Activated T-cell treated with anti-CD3 and anti-CD28 coated beads, Interleukin-2, amount 50 U/mL, for 72 hours (primary cell): ENCODE measurements at places on chromosomes 5 and 9.

- H3K27ac ChIP-seq: no peak overlapping the region
- H3K36me3 ChIP-seq: no peaks in the 10 kb centered on the region
- H3K4me3 ChIP-seq: no peak overlapping the region
- no peak for DNase-seq
Observed at GRCh38 chr5:147393874-147394672, 115.8 kb downstream of the DPYSL3 start.

DNA sequence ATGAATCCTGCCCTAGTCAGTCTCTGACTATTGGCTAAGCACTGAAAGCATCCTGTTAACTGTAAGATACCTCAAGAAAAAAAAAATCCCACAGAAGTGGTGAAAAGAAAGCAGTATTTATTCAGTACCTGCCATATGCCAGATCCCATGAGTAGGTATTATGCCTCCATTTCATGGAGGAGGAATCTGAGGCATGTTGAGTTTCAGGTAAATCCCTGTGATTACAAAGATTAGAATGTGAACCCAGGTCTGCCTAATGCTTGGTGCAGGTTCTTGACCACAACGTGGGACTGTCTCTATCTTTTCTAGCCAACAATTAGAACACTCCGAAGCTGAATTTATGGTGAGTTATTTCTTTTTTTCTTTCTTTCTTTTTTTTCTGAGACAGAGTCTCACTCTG, 30.9 kb downstream of the SH3RF2 start:
- H3K4me3 ChIP-seq: no peak overlapping the region
- H3K27ac ChIP-seq: no peak overlapping the region

DNA sequence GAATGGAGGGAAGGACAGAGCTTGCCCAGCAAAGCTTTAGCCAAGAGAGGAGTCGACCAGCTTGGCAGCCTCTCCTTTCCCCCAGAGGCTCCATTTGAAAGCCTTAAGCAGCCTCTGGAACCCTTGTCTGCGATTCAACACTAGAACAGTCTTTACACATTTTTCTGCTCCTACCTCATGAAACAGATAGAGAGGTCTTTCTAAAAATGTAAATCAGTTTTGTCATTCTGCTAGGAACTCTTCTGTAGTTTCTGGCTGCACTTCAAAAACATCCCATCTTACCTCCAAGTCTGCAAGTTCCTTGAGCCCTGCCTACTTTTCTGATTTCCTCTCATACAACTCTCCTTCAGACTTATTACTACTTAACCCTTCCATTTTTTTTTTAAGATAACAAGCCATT, 70.1 kb downstream of the PDE4D start:
- H3K36me3 ChIP-seq: no peaks in the 10 kb centered on the region
- no peaks in the 10 kb centered on the region for H3K4me1 ChIP-seq
- H3K27ac ChIP-seq: no peak overlapping the region
- no peak for DNase-seq
- peaks cover 25% of the 10 kb centered on the region for H3K27me3 ChIP-seq
- no peak overlapping the region for H3K4me3 ChIP-seq

DNA sequence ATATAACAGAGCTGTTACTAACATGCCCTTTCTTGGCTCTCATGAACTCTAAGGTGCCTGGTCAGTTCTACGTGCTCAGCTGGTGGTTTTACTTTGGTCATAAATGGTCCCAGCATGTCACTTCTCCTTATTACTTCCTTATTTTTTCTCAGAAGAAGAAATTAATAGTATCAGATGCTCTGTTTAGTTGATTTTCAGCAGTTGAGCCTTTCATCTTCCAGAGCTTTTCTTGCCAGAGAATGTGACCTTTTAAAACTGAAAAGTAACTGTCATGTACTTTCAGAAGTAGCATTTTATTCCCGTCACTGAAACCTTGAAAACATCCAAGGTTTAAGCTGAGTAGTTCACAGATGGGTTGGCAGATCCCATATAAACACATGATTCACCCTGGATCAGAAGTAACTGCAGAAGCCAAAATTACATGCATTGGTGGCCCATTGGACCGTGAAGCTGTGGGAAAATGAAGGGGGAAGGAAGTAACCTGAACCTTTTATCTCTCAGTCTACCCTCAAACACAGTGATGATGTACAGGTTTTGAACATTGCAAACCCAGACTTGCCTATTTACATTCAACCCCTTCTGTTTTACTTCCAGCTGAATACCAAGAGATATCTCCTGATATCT, 50.5 kb downstream of the HACD4 start:
- no peak overlapping the region for H3K27ac ChIP-seq
- H3K27me3 ChIP-seq: no peaks in the 10 kb centered on the region
- no peak for DNase-seq
- no peaks in the 10 kb centered on the region for H3K4me1 ChIP-seq
- H3K4me3 ChIP-seq: no peak overlapping the region

DNA sequence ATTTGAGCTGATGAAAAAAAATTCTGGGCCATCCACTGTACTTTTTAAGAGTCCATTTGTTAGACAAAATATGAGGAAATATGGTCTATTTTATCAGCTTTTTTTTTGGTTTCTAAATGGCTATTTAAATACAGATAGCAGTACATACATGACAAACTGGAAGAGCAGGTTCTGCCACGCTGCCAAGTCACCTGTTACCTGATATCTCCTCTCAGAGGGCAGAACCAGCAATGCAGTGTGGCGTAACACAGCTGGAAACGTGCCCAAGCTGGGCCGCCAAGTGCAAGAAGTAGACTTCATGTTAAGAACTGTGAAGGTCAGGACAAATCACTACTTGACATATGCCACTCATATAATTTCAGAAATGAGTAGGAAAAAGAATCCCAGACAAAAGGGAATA, 8.1 kb downstream of the MCIDAS start:
- no peak overlapping the region for H3K4me3 ChIP-seq
- peaks cover 34% of the 10 kb centered on the region for H3K4me1 ChIP-seq
- H3K27ac ChIP-seq: no peak overlapping the region
